ENCODE measurements at places on chromosomes 4 and X. TPM values are rescaled to one million over a fixed set of nuclear protein-coding genes. Genes with fewer than 3 reads are reported as not detected.
A peak's percentile ranks its signal among the peaks of the same experiment; 100 is the strongest.

GRCh38 chr4:123449780-123450179, 53.2 kb downstream of the SPRY1 start:
- no peak for DNase-seq
- H3K4me3 ChIP-seq, result no peak overlapping the region
- no peak overlapping the region for H3K27ac ChIP-seq
- no peaks in the 10 kb centered on the region for H3K27me3 ChIP-seq

Gene SLC34A2
- total RNA-seq, result 3.3 TPM

DNA sequence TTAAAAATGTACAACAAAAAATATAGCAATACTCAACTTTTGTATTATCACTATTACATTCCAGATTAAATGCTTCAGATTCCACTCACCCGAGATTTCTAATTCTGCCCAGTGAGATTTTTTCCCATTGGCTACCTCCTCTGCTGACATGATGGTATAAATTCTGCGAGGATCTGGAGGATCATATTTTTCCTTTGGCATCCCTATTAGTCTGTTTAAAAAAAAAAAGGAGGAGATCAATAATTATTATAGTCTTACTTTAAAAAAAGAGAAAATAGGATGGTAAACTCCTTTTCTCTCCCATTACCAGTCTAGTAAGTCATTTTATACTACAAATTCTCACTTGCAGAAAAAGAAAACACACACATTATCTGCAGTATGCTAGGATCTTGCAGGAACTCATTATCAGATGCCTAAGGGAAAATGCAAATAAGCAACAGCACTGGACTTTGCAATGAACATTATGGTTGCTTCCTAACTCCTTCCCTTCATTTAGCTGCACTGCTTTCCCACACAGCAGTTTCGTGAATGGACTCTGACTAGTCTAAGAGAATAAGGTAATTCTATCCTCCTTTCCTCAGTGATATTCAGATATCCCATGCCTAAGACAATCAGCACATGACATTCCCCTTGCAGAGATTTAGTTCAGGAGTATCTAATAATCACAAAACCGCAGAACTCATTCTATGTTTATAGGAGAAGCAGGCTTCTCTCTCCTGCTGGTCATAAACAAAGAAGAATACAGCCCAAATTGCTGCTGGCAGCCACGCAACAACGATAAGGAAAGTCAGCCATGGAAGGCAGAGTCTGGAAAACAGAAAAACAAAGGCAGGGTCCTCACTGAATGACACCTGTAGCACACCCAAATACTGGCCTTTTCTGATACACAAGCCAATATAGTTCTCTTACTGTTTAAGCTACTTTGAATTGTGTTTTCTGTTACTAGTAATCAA, 42.7 kb downstream of the CNOT6L start:
- no peak overlapping the region for H3K4me3 ChIP-seq
- H3K36me3 ChIP-seq, result peaks cover 9% of the 10 kb centered on the region
- H3K27ac ChIP-seq, result peak overlapping the region; percentile 27
- no peaks in the 10 kb centered on the region for H3K27me3 ChIP-seq
- DNase-seq, result no peak

GRCh38 chr4:174580597-174580996, 58.3 kb upstream of the HPGD start:
- no peaks in the 10 kb centered on the region for H3K36me3 ChIP-seq
- H3K27me3 ChIP-seq, result no peaks in the 10 kb centered on the region
- peaks cover 8% of the 10 kb centered on the region for H3K4me1 ChIP-seq
- no peak overlapping the region for H3K27ac ChIP-seq

DNA sequence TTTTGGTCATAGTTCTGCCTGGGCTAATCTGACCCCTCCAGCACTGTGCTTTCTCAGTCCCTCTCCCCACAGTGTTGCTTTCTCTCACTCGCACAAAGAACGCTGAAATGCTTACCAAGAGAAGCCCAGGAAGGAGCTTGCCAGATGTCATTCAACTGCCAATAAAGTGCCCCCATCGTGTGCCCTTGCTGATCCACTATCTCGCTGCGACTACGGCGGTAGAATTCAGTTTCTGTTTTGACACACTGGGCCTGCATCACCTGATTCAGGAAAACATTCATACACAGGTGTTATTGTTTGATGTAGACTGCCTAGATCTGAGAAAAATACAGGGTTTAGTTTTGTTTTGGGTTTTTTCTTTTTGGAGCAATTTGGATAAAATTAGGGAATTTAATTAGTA, 121.2 kb downstream of the MANBA start:
- H3K4me1 ChIP-seq, result no peaks in the 10 kb centered on the region
- no peak for DNase-seq
- H3K4me3 ChIP-seq, result no peak overlapping the region

DNA sequence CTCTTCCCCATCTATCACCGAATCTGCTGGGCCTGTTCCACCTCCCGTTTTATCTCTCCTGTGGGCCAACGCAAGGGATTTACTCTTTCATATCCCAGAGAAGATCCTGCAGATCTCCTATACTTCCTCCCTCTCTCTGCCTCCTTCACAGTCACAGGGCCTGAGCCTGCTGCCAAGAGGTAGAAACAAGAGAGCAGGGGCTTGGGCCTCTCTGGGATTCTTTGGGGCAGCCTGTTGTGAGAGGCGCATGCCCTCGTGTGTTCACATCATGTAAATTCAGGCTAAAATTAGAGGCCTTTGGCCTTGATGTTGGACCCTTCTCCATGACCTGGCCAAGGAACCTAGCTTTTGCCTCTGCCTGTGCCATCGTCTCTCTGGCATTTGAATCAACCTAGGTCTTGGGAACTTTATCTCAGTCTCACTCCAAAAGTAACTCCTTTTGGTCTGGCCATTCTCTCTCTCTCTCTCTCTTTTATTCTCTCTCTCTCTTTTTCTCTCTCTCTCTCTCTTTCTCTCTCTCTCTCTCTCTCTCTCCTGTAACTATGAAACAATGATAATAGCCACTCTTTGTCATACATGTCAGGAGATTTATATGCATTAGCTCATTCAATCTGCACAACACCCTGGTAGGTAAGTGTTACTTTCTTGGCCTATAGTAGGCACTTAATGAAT, 20.0 kb upstream of the EFNB1 start:
- no peak overlapping the region for H3K4me3 ChIP-seq
- no peaks in the 10 kb centered on the region for H3K27me3 ChIP-seq
- DNase-seq, result no peak

GRCh38 chr4:71025654-71026053, 32.2 kb downstream of the DCK start:
- H3K27me3 ChIP-seq, result no peaks in the 10 kb centered on the region
- no peak for DNase-seq
- H3K36me3 ChIP-seq, result peaks cover 18% of the 10 kb centered on the region
- peaks cover 4% of the 10 kb centered on the region for H3K4me1 ChIP-seq
- H3K27ac ChIP-seq, result no peak overlapping the region

Gene KDR
- 9.3 TPM for total RNA-seq

Gene SRPX2
- total RNA-seq, result 8.3 TPM

DNA sequence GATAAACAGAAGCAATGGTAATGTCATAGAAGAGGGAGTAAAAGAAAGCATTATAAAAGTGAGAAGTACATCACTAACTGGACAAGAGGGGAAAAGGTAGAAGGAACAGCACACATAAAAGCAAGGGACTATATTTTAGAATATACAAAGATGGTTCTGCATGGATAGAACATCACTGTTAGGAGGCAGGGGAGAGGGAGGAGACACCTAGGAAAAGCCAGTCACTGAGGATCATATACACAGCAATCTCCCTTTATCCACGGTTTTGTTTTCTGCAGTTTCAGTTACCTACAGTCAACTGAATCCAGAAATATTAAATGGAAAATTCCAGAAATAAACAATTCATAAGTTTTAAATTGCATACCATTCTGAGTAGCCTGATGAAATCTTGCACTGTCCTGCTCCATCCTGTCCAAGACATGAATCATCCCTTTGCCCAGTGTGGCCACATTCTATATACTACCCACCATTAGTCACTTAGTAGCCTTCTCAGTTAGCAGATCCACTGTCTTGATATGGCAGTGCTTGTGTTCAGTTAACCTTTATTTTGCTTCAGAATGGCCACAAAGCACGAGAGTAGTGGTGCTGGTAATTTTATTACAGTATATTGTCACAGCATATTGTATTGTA, 74.2 kb downstream of the PPA2 start:
- DNase-seq, result no peak
- peaks cover 5% of the 10 kb centered on the region for H3K36me3 ChIP-seq
- H3K27ac ChIP-seq, result no peak overlapping the region
- no peaks in the 10 kb centered on the region for H3K27me3 ChIP-seq
- H3K4me1 ChIP-seq, result no peaks in the 10 kb centered on the region

GRCh38 chr4:3179126-3179706, 69.7 kb upstream of the MSANTD1 start:
- H3K4me1 ChIP-seq, result no peaks in the 10 kb centered on the region
- H3K4me3 ChIP-seq, result no peak overlapping the region
- DNase-seq, result no peak
- no peaks in the 10 kb centered on the region for H3K27me3 ChIP-seq
- H3K36me3 ChIP-seq, result peaks cover 93% of the 10 kb centered on the region

DNA sequence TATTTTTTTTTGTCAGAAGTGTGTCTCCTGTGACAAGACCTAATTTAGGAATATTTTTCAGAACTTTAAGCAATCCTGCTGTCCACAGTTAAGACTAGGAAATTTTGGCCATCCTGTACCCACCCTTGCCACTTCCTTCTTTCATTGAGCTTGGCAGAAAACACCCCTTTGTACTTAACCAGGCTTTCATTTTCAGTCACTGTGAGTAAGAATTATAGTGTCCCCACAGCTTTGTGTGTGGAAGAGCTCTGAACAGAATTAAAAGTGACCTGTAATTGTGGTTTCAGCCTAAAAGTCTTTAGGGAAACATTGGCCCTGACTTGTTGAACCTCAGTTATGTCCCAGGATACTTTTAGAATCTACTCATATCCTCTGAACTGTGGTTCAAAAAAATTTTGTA, 153.7 kb upstream of the BMP3 start:
- H3K4me1 ChIP-seq, result no peaks in the 10 kb centered on the region
- no peaks in the 10 kb centered on the region for H3K36me3 ChIP-seq

GRCh38 chr4:108814326-108814725, 51.5 kb upstream of the ETNPPL start:
- no peak overlapping the region for H3K27ac ChIP-seq
- no peaks in the 10 kb centered on the region for H3K27me3 ChIP-seq
- H3K36me3 ChIP-seq, result no peaks in the 10 kb centered on the region
- no peaks in the 10 kb centered on the region for H3K4me1 ChIP-seq
- H3K4me3 ChIP-seq, result no peak overlapping the region

DNA sequence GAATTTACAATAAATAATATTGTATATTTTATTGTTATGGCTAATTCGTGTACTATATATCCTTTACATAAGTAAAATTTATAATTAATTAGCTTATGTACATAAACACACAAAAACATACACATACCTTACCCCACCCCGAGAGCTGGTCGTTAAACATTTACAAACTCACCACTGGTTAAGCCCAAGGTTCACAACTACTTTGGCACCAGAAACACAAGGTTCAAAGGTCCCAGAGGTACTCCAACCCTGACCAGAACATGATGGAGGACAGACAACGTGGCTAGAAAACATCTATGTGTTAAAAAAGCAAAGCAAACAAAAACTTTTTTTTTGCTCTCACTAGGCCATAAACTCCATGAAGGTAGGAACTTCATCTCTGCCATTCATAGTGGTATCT, 37.7 kb downstream of the SLC25A5 start:
- no peak overlapping the region for H3K4me3 ChIP-seq
- H3K4me1 ChIP-seq, result peaks cover 17% of the 10 kb centered on the region
- DNase-seq, result no peak
- H3K27me3 ChIP-seq, result no peaks in the 10 kb centered on the region
- H3K27ac ChIP-seq, result no peak overlapping the region
- no peaks in the 10 kb centered on the region for H3K36me3 ChIP-seq

GRCh38 chr4:25830548-25830947, 32.2 kb downstream of the SEL1L3 start:
- H3K27ac ChIP-seq, result no peak overlapping the region
- H3K4me3 ChIP-seq, result no peak overlapping the region
- no peak for DNase-seq
- H3K36me3 ChIP-seq, result no peaks in the 10 kb centered on the region
- no peaks in the 10 kb centered on the region for H3K4me1 ChIP-seq

DNA sequence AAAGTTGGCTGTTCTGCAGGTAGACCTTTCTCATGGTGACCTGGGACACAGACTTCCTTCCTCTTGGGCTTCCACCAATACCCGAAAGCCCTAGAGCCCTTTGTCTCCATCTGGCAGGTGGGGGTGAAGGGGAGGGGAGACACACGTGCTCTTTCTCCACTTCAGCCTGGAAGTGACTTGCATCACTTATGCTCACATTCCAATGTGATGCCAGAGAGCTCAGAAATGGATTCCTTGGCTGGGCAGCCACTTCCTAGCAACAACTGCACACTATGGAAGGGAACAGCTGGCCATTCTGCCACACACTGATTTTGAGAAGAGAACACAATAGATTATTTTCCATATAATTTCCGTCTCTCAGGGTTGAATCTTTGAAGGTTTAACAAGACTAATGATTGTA, 36.3 kb downstream of the C4orf51 start:
- no peak overlapping the region for H3K4me3 ChIP-seq
- peaks cover 2% of the 10 kb centered on the region for H3K4me1 ChIP-seq
- no peaks in the 10 kb centered on the region for H3K36me3 ChIP-seq
- H3K27me3 ChIP-seq, result no peaks in the 10 kb centered on the region

DNA sequence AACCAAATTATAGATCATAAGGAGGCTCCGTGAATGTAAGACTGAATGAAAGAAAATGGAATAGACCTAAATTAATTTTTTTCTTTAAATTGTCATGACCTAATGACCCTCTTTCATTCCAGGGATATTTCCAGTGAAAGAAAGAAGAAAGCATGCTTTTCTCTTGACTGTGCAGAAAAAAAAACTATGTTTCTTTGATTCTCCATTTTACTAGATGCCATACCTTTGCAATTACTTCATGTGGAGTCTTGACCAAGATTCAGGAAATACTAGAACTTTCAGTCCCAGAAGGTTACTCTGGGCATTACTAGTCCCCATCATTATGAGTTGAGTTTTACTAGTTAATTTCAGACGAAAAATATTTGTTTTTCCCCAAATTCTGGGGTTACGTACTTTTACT, 6.4 kb upstream of the COMMD8 start:
- peaks cover 15% of the 10 kb centered on the region for H3K4me1 ChIP-seq
- no peak overlapping the region for H3K4me3 ChIP-seq
- no peaks in the 10 kb centered on the region for H3K27me3 ChIP-seq

DNA sequence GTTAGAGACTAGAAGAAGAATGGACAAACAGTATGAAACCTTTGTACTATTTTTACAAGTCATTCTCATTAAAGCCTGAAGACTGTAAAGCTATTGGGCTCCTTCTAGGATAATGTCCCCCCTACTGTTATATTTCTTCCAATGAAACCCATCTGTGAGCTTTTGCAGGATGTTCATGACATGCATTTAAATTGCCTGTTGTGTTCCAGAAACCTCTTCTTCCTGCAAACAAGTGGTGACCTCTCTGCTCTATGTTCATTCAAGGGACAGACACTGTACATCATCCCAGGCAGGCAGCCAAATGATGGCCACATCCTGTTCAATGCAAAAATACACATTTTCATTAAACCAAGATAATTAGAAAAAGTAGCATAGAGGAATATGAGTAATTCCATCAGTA, 128.0 kb downstream of the C4orf33 start:
- no peaks in the 10 kb centered on the region for H3K27me3 ChIP-seq
- H3K4me3 ChIP-seq, result no peak overlapping the region
- no peak overlapping the region for H3K27ac ChIP-seq
- H3K4me1 ChIP-seq, result no peaks in the 10 kb centered on the region
- DNase-seq, result no peak

Measured in suprapubic skin (tissue), 4 donors.